GM23338 (cell line): ENCODE measurements at places on chromosomes 16 and 17. TPM values are rescaled to one million over a fixed set of nuclear protein-coding genes. Genes with fewer than 3 reads are reported as not detected.

The CES1 gene
- polyA plus RNA-seq = 0.64 and 1.5 TPM in 2 replicates

The NPIPA2 gene
- polyA plus RNA-seq = 21.3 TPM in 2 replicates

The ZSCAN10 gene
- 217 and 220 TPM in 2 replicates for polyA plus RNA-seq

The CCL1 gene
- polyA plus RNA-seq = not detected in 2 replicates

The SCGB1C2 gene
- polyA plus RNA-seq = not detected in 2 replicates

The CIBAR2 gene
- not detected in 2 replicates for polyA plus RNA-seq

The GAST gene
- polyA plus RNA-seq = not detected in 2 replicates

The TNP2 gene
- polyA plus RNA-seq = not detected in 2 replicates

The EPN3 gene
- polyA plus RNA-seq = 2.2 and 2.3 TPM in 2 replicates

The SOX8 gene
- 5.7 and 6.7 TPM in 2 replicates for polyA plus RNA-seq

The TMEM92 gene
- 13.4 and 18.4 TPM in 2 replicates for polyA plus RNA-seq

The TP53TG3F gene
- not detected in 2 replicates for polyA plus RNA-seq

The HOXB8 gene
- not detected in 2 replicates for polyA plus RNA-seq

The GCGR gene
- polyA plus RNA-seq = 0.23 and 0.92 TPM in 2 replicates

The TBC1D3H gene
- polyA plus RNA-seq = not detected in 2 replicates

The NUPR1 gene
- polyA plus RNA-seq = 0.48 and 0.75 TPM in 2 replicates

The MYO15A gene
- polyA plus RNA-seq = 1.1 and 2.2 TPM in 2 replicates

The KRTAP4-6 gene
- not detected in 2 replicates for polyA plus RNA-seq

The SLC16A6 gene
- 0.16 TPM in 1 of 2 replicates, not detected in the other for polyA plus RNA-seq

The MRPS23 gene
- 65.5 and 74.5 TPM in 2 replicates for polyA plus RNA-seq

The KRT16 gene
- polyA plus RNA-seq = not detected in 2 replicates

The PDILT gene
- polyA plus RNA-seq = not detected in 2 replicates

The CDK3 gene
- 7.8 and 7.9 TPM in 2 replicates for polyA plus RNA-seq

The HAS3 gene
- polyA plus RNA-seq = 7.3 TPM in 2 replicates

The DOC2A gene
- polyA plus RNA-seq = 9.8 and 10.4 TPM in 2 replicates

The MMP2 gene
- polyA plus RNA-seq = 25.2 and 25.6 TPM in 2 replicates

The PTGES3L gene
- 2.0 and 2.5 TPM in 2 replicates for polyA plus RNA-seq

The CBX8 gene
- 1.1 and 1.3 TPM in 2 replicates for polyA plus RNA-seq

The BCO1 gene
- polyA plus RNA-seq = not detected in 2 replicates

The TBC1D3L gene
- 8.7 and 9.3 TPM in 2 replicates for polyA plus RNA-seq

The PRSS8 gene
- polyA plus RNA-seq = 59.2 and 65.3 TPM in 2 replicates

The SPN gene
- 0.52 and 0.82 TPM in 2 replicates for polyA plus RNA-seq

The VTN gene
- 0.16 and 0.17 TPM in 2 replicates for polyA plus RNA-seq

The TANC2 gene
- 1.5 and 1.7 TPM in 2 replicates for polyA plus RNA-seq

The GINS2 gene
- polyA plus RNA-seq = 42.0 and 44.4 TPM in 2 replicates

The SKAP1 gene
- 0.27 and 0.59 TPM in 2 replicates for polyA plus RNA-seq

The RAMP2 gene
- 28.3 and 29.5 TPM in 2 replicates for polyA plus RNA-seq

The KRT35 gene
- polyA plus RNA-seq = not detected in 2 replicates

The SLC13A5 gene
- 0.38 and 1.2 TPM in 2 replicates for polyA plus RNA-seq

The TMEM98 gene
- 54.5 and 60.4 TPM in 2 replicates for polyA plus RNA-seq

The GRAP gene
- polyA plus RNA-seq = 0.47 TPM in 1 of 2 replicates, not detected in the other

The DPEP1 gene
- polyA plus RNA-seq = 0.38 and 1.7 TPM in 2 replicates

The LGALS9B gene
- not detected in 2 replicates for polyA plus RNA-seq
